Ascending aorta (tissue), 2 donors: ENCODE measurements at places on chromosomes 16 and 17. TPM values are rescaled to one million over a fixed set of nuclear protein-coding genes. Genes with fewer than 3 reads are reported as not detected.

- peaks cover 63% of the 10 kb centered on the region for H3K36me3 ChIP-seq
- H3K27ac ChIP-seq: peak overlapping the region; percentile 86
- no peak overlapping the region for H3K4me3 ChIP-seq
- H3K4me1 ChIP-seq: peaks cover 6% of the 10 kb centered on the region
Measured at GRCh38 chr16:67942200-67942509, 1.8 kb downstream of the LCAT start.

DNA sequence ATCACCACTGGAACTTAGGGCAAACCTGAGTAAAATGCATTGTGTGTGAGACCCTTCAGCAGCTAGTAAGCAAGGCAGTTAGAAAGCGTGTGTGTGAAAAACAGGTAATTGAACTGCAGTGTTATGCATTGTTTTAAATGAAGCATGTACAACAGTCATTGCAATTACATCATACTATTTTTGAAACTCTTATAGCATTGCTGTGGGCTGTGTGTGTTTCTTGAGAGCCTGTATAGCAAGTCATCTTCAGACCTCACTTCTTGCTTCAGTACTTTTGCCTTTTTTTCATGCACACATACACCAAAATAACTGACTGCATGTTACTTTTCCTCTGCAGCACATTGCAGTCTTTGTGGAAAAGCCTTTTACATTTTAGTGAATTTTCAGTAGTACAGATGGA is 19.2 kb downstream of the PTRH2 start:
- no peak overlapping the region for H3K27ac ChIP-seq
- peaks cover 68% of the 10 kb centered on the region for H3K36me3 ChIP-seq
- H3K27me3 ChIP-seq: no peaks in the 10 kb centered on the region
- H3K4me3 ChIP-seq: no peak overlapping the region
- no peaks in the 10 kb centered on the region for H3K4me1 ChIP-seq

DNA sequence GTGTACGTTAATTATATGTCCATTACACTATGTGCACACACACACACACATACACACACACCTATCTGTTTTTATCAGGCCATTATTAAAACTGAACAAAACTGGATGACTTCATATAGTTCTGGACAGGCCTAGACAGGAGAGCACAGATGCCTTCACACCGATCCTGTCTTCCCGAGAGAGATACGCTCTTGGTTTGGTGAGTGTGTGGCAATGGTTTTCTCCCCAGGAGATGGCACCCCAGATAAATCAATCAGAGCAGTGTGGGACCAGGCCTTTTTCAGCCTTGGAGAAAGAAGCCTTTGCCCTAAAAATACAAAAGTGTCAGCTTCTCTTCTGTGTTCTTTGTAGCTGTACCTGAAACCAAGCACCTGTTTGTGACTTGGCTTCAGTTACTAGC is 83.7 kb downstream of the CPPED1 start:
- no peak overlapping the region for H3K27ac ChIP-seq
- peaks cover 2% of the 10 kb centered on the region for H3K36me3 ChIP-seq
- DNase-seq: no peak
- no peaks in the 10 kb centered on the region for H3K4me1 ChIP-seq
- H3K4me3 ChIP-seq: no peak overlapping the region

DNA sequence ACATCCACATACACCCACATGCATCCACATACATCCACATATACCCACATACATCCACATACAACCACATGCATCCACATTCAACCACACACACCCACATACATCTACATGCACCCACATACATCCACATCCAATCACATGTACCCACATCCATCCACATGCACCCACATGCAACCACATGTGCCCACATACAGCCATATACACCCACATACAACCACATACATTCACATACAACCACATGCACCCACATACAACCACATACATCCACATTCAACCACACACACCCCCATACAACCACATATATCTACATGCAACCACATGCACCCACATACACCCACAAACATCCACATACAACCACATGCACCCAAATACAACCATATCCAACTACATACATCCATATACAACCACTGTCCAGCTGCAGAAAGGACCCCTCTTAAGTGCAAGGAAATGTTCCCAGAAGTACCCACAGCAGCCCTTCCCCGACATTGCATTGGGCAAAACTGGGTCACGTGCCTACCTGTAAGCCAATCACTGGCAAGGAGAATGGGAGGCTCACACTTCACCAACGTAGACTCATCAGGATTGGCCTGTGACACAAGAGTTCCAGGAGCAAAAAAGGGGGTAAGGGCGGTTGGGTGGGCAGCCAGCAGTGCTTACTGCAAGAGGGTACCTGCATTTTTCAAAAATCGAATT is 18.1 kb downstream of the CALB2 start:
- H3K4me3 ChIP-seq: no peak overlapping the region
- no peaks in the 10 kb centered on the region for H3K27me3 ChIP-seq
- DNase-seq: no peak
- no peaks in the 10 kb centered on the region for H3K36me3 ChIP-seq
- no peaks in the 10 kb centered on the region for H3K4me1 ChIP-seq

- no peaks in the 10 kb centered on the region for H3K36me3 ChIP-seq
- no peak for DNase-seq
- H3K4me1 ChIP-seq: peaks cover 20% of the 10 kb centered on the region
- H3K4me3 ChIP-seq: peak overlapping the region; percentile 73
Measured at GRCh38 chr17:36600936-36601302, 464 bp upstream of the MRM1 start.

AANAT gene
- not detected for total RNA-seq

GRCh38 chr16:88453217-88453531 is at the start of gene ZFPM1:
TSS of gene ZFPM1 (plus strand) at chr16:88453280. CDS start at chr16:88453639, 359 bp downstream.
- peak within 1 kb of the TSS; percentile 75 for H3K4me3 ChIP-seq
- H3K27me3 ChIP-seq: no peaks in the 10 kb centered on the region
- H3K36me3 ChIP-seq: no peaks in the 10 kb centered on the region
- H3K27ac ChIP-seq: peak within 1 kb of the TSS; percentile 56
- H3K4me1 ChIP-seq: peaks cover 24% of the 10 kb centered on the region
- no peak for DNase-seq

- peaks cover 23% of the 10 kb centered on the region for H3K4me1 ChIP-seq
- peak overlapping the region; percentile 57 for H3K4me3 ChIP-seq
- H3K27me3 ChIP-seq: no peaks in the 10 kb centered on the region
- no peak for DNase-seq
- peaks cover 9% of the 10 kb centered on the region for H3K36me3 ChIP-seq
- peak overlapping the region; percentile 97 for H3K27ac ChIP-seq
Measured at GRCh38 chr17:80264205-80265075, 3.8 kb downstream of the RNF213 start.

- no peaks in the 10 kb centered on the region for H3K36me3 ChIP-seq
- peak; percentile 80 for DNase-seq
- H3K4me3 ChIP-seq: no peak overlapping the region
- H3K27me3 ChIP-seq: no peaks in the 10 kb centered on the region
Measured at GRCh38 chr16:82603784-82604411, 22.9 kb upstream of the CDH13 start.

DNA sequence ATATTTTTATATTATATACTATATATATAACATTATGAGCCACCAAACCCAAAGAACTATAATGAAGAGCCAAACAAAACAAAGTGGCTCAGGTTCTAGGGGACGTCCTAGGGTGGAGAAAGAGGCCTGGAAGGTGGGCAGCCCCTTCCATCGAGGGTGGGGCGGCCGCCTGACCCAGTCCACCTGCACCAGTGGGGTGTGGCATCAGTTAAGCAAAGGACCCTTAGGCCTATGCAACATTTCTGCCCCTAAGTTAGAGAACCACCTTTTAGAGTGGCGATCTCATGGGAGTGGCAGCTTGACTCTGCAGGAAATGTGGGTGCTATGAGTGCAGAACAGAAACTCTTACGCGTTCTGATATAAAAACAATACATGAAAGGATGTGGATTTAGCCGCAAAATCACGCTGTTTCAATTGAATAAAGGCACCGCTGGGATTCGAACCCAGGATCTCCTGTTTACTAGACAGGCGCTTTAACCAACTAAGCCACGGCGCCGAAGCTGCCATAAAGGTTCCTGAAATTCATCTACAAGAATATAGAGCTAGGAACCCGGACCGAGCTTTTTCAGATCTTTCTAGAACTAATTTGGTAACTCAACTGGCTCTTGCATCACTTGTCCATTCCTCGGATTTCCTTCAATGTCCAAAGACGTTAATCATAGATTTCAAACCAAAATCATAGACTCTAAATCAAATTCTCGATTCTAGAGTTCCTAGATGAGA is 15.6 kb upstream of the AURKB start:
- peak overlapping the region; percentile 53 for H3K27ac ChIP-seq
- H3K4me3 ChIP-seq: peak overlapping the region; percentile 4
- H3K4me1 ChIP-seq: peaks cover 14% of the 10 kb centered on the region

SNAI3 gene
- total RNA-seq: not detected

METRNL gene
- total RNA-seq: 257 TPM

GAS2L2 gene
- not detected for total RNA-seq

PSMB3 gene
- 189 TPM for total RNA-seq

DNA sequence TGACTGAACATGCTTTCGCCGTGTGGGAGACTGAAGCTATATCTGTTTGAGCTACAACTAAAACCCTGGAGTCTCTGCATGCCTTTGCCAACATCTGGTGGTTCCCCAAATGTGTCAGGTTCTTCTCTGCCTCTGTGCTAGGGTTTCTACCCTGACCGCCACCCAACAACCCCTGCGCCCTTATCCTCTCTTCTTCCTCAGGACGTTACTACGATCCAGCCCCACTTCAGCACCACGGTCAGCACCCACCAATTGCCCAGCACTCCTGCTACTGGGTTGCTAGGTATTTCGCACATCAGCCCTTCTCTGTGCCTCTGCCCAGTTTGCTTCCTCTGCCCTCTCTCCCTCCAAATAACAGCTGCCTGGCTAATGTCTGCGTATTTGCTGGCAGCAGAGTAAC is 106.3 kb upstream of the HSBP1 start:
- H3K4me3 ChIP-seq: no peak overlapping the region
- DNase-seq: no peak
- H3K4me1 ChIP-seq: no peaks in the 10 kb centered on the region
- H3K36me3 ChIP-seq: no peaks in the 10 kb centered on the region
- no peak overlapping the region for H3K27ac ChIP-seq
- H3K27me3 ChIP-seq: no peaks in the 10 kb centered on the region

- H3K36me3 ChIP-seq: no peaks in the 10 kb centered on the region
- H3K27me3 ChIP-seq: no peaks in the 10 kb centered on the region
- no peak for DNase-seq
- no peak overlapping the region for H3K4me3 ChIP-seq
- no peak overlapping the region for H3K27ac ChIP-seq
Measured at GRCh38 chr16:17963185-17963836, 373.2 kb downstream of the NPIPA8 start.

IL21R gene
- total RNA-seq: 0.21 TPM

DNA sequence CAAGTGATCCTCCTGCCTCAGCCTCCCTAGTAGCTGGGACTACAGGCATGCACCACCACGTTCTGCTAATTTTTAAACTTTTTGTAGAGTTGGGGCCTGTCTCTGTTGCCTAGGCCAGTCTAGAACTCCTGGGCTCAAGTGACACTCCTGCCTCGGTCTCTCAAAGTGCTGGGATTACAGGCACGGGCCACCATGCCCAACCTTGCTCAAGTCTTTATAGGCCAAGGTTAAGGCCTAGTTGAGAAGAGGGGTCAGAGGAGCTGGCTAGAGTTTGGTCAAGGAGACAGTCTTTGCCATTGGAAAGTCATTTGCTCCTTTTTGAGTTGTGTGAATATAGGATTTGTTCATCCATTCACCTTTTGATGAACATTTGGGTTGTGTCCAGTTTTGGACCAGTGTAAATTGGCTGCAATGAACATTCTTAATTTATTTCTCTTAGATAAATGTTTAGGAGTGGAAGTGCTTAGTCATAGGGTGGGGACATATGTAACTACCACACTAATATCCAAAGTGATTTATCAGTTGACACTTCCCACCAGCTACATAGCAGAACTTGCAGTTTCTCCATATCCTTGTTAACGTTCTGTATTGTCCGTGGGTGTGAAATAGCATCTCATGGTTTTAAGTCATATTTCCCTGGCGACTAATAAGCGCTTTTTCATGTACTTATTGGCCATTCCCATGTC is 30.7 kb upstream of the ARHGAP17 start:
- H3K27me3 ChIP-seq: no peaks in the 10 kb centered on the region
- H3K36me3 ChIP-seq: no peaks in the 10 kb centered on the region
- H3K27ac ChIP-seq: no peak overlapping the region
- no peak for DNase-seq
- no peaks in the 10 kb centered on the region for H3K4me1 ChIP-seq

DNA sequence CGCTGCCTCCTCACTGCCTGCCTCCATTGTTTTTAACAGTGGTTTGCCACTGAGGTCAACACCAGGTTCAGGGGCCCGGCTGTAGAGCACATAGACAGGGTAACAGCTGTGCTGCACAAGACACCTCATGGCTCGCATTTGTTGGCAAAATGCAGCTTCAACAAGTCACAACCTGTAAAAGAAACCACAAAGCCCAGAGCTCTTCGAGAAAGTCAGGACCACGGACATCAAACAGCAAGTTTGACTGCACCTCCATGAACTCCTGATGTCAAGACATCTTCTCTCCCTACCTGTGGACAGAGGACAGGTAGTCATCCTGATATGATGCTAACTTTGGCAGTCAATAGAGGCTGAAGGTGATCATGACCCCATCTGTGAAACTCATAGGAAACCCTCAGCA is 142.4 kb upstream of the SOX9 start:
- H3K27me3 ChIP-seq: no peaks in the 10 kb centered on the region
- peaks cover 5% of the 10 kb centered on the region for H3K4me1 ChIP-seq
- no peak overlapping the region for H3K4me3 ChIP-seq
- H3K27ac ChIP-seq: no peak overlapping the region
- no peak for DNase-seq

- no peaks in the 10 kb centered on the region for H3K4me1 ChIP-seq
- H3K36me3 ChIP-seq: peaks cover 34% of the 10 kb centered on the region
- no peak overlapping the region for H3K27ac ChIP-seq
- no peak overlapping the region for H3K4me3 ChIP-seq
- DNase-seq: no peak
Measured at GRCh38 chr17:74785096-74785980, 9.2 kb upstream of the NAT9 start.

DNA sequence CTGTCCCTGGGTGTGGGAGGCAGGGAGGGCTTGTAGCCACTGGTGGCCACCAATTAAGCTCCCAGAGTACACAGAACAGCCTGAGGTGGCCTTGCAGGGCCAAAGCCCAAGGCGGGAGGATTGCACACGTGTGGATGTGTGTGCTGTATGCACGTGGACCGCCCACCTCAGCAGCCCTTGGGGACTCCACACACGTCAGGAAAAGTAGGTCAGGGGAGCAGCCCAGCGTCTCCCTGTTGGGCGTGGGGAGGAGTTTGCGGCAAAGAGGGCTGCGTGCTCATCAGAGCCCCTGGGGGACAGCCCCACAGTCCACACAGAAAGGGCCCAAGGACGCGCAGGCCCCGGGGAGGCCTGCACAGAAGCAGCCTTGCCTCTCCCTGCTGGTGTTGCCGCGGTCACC is 19.6 kb downstream of the SBK1 start:
- no peaks in the 10 kb centered on the region for H3K36me3 ChIP-seq
- no peaks in the 10 kb centered on the region for H3K27me3 ChIP-seq
- no peak overlapping the region for H3K27ac ChIP-seq
- DNase-seq: no peak
